ENCODE measurements at places on chromosomes 6 and 20.

GRCh38 chr6:15145821-15146220 is 100.0 kb upstream of the JARID2 start:
- no peak for DNase-seq

DNA sequence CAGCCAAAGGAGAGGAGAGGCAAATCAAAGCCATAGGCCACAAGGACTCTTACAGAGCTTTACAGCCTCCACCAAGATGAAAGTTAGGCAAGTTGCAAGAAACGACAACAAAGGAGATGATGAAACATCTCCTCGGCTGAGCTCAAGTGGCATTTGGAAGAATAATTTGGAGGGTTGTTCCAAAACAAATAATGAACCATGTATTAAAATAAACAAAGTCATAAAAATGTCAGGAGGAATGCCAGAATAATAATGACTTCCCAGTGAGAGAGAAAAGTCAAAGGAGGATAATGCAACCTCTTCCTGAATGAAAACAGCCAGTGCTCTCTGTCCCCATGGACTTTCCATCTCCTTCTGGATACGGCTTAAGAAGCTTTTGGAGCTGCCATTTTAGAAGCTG is 371.4 kb upstream of the ID4 start:
- peak; percentile 43 for DNase-seq

DNA sequence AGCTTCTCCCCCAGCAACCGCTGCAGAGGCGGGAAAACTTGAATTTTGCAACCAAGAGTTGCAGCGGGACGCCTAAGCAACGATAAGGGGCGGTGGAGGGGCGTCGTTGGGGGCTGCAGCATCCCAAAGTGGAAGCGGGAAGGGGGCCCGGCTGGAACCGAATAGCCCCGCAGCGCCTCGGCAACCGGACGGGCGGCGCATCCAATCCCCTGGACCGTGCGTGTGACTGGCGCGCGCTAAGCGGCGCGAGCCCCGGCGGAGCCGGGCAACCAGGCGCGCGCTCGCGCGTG is 670 bp upstream of the PARD6B start:
- no peak for DNase-seq

DNA sequence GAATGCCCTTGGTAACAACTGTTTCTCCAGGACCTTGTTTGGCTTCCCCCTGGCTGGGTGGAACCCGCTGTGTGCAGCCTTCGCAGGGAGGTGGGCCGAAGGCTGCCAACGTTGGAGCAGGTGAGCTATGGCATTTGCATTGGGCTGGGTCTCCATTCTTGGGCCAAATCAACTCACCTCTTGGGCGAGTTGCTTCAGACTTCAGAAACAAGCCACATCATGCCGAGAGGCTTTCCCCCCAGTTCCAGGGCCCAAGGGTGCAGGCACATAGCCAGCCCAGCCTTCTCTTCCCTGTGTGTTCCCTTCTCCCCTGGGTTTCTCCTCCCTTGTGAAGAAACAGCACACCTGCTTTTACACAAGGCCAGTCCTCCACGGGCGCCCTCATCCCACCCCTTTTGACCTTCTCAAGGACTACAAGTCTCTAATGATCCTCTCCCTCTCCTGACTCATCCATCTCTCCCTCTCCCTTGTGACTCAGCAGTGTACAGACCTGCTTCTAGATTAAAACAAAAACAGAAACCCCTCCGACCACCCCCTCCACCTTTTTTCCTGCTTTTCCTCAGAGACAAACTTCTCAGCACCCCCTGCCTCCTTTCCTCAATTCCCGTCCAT is 41.6 kb downstream of the FAM209B start:
- no peak for DNase-seq

DNA sequence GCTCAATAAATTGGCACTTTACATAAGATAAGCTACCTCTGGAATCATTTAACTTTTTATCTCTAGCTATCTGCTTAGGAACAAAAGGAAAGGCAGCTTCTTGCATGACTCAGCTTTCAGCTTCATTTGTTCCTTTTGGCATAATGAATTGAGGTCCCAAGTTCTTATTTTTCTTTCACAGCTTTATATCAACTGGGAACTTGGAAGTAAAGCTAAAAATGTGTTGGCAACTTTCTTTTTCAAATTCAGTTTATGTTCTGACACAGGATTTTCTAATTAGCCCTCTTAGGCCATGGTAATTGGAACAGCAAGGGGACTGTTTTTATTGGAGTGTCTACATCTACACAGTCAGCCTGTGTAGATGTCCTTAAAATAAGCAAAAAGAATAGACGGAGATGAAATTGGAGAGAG is 55.2 kb upstream of the MRAP2 start:
- DNase-seq, result no peak

- no peak for DNase-seq
These were observed 105.1 kb downstream of the TRMT11 start for GRCh38 chr6:126091466-126091865.

DNA sequence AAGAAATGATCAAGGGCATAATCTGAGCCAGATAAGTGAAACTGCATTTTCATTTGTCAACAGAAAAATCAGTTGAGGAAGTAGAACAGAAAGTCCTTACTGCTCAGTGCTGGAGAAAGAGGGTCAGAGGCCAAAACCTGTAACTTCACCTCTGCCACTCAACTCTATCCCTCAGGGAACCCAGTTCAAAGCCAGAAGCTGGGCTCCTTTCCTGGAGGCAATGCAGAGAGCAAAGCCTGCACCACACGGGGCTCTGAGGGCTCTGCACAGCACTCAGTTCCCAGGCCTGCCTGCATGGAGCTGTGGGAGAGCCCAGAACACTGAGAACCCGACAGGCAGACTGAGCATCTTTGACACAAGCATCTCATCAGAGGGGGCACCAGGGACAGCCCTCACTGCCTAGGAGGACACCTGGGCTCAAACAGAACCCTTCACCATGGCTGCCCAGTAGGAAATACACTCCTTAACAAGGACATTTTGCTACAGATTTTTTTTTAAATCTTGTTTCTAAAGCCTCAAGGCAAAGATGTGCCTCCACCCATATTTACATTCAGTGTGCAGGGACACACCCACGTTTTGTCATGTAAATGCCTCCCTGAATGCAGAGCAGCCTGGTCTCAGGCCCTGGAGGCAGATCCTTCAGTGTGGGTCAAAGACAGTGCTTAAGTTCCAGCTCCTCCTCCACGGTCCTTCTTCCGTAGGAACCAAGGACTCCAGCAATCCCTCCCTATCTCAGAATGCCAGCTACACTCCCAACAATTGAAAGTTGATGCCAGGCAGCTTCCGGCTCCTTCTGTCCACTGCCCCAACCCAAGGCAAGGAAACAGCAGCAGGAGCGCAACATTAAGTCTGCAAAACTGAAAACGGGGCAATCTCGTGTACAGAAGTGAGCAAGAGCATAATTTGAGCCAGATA is 6.6 kb downstream of the RNASET2 start:
- no peak for DNase-seq
